Stimulated activated CD4-positive, alpha-beta T cell treated with anti-CD3 and anti-CD28 coated beads, Interleukin-12 subunit alpha, Interleukin-12 subunit beta, amount 100 ng/mL, for 4 hours (primary cell): ENCODE measurements at places on chromosomes 1 and 21.

- DNase-seq: no peak
Observed at GRCh38 chr1:16293538-16293937, 56.6 kb upstream of the CPLANE2 start.

- no peak for DNase-seq
Observed at GRCh38 chr1:164511001-164511705, 47.8 kb upstream of the PBX1 start.

DNA sequence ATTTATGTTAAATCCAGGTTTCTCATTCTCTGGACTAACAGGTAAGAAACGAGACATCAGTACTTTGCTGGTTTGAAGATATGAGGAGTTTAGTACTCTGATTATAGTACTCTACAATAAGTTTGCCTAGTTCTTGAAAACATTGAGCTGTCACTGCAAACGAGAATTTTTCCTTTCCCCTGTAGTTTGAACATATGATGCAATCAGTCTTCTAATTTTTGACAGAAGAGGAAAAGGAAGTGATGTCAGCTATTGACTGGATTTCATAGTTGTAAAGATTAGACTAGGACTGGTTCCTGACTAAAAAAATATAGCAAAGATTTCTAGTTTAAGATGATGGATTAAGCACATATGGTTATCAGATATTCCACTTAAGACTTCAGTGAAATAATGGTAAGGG, 461.9 kb downstream of the LRRIQ3 start:
- no peak for DNase-seq

GRCh38 chr21:39874206-39874605, 7.0 kb downstream of the PCP4 start:
- DNase-seq: no peak

DNA sequence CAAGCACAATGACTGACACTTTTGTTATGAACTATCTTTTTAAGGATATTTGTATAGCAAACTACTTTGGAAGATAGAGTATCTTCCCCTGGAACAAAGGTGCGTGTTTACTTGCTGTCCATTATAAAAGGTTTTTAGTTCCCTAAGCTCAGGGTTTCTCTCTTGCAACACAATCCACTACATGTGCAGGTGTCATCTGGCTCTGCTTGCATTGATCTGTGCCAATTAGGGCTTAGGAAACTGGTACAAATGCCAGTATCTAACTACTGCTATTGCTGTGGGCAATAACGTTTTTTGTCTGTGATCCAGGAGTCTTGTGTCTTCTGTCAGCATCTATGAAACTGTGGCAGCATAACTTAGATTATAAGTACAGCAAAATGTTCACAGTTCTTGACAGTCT, 68.3 kb upstream of the ABCD3 start:
- no peak for DNase-seq

- peak; percentile 37 for DNase-seq
Observed at GRCh38 chr1:41641475-41641814, 157.0 kb upstream of the EDN2 start.

DNA sequence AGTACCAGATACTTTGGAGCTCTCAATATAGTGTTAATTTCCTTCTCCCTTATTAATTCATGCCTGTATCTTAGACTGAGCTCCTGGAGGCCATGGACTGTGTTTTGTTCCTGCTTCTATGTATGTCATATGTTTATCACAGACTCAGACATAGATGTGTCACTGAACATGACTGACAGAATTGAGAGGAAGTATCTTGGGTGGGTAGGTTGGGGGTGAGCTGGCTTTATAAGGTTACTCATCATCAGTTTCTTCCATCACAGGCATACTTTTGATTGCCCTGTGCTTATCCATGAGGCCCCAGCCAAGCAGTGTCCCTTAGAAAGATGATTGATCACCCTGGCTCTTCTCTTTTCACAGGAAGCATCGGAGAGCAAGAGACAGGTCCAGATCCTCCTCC, 5.6 kb upstream of the SH3D21 start:
- DNase-seq: no peak

DNA sequence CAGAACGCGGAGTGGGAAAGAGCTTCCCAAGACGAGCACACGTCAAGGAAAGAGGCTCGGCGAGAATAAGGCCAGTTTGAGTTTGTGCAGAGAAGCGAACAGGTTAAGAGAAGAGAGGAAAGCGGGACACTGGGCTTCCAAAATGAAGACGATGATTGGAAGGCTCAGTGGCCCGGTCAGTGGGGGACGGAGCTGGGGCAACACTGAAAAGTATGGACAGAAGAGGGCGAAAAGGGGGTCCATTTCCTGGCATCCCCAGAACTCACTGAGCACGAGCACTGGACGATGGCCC, 258 bp downstream of the CCT3 start:
- no peak for DNase-seq

DNA sequence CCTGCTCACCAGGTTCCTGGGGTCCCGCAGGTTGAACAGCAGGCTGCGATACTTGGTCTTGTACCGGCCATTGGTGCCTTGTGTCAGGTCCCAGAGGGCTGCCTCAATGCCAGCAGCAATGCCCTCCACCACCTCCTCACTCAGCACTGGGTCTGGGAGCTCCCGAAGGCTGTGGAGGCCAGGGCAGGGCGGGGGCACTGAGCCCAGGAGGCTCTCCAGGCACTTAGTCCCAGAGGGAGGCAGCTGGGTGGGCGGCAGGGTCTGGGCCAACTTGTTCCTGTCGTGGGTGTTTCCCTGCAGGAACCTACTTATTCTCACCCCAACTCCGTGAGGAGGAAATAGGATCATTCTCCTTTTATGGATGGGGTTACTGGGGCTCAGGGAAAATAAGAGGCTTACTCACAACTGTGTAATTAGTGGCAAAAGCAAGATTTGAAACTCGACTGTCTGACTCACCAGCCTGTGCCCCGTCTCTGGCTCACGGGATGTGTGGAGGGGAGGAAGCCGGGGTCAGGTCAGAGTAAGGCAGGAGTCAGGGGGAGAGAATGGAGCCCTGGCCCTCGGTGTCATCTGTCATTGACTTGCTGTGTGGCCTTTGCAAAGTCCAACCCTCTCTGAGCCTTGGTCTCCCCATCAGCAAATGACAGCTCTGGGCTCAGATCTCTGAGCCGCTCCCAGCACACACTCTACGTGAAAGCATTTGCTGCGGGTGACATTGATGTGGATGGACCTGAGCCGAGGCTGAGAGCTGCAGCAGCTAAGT, 17.2 kb downstream of the SPOCD1 start:
- no peak for DNase-seq

GRCh38 chr1:64107118-64107519, 96.3 kb upstream of the UBE2U start:
- DNase-seq: no peak

- no peak for DNase-seq
Observed at GRCh38 chr1:37002898-37003297, 31.4 kb downstream of the GRIK3 start.

GRCh38 chr1:19432943-19433718, 52.2 kb downstream of the CAPZB start:
- no peak for DNase-seq

- peak; percentile 0 for DNase-seq
Observed at GRCh38 chr1:233790662-233791371, 113.7 kb upstream of the SLC35F3 start.

DNA sequence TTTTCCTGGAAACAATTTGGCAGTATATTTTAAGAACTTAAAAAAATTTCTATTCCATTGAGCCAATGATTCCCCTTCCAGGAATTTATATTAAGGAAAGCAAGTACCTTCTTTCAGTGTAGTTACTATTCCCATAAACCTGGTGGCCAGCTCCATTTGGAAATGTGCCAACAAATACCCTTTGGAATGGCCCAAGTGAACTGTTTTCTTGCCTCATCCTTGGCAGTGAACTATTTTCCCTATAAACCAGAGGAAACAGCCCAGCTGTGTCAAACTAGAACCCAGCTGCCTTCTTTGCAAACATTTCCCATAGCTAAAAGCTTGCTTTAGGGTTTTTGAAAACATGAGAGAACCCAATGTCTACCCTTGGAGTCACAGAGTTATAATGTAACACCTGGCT, 496.9 kb downstream of the NEGR1 start:
- DNase-seq: no peak

DNA sequence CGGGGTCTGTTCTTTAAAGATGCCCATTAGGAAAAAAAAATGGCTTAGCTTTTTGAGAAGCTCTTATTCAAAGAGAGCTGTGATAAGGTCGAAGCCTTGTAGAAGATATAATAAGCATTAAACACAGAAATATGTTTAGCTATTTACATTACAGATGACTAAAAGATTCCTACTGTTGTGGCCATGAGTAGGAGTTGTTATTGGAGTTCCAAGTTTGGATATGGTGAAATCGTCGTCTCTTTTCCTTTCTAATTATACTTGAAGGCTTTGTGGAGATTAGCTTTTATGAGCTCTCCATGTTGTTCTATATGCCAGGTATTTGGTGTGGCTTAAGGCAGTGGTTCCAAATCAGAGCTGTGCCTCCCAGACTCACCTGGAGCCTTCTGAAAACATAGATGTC, 79.9 kb upstream of the LAMC2 start:
- DNase-seq: no peak

DNA sequence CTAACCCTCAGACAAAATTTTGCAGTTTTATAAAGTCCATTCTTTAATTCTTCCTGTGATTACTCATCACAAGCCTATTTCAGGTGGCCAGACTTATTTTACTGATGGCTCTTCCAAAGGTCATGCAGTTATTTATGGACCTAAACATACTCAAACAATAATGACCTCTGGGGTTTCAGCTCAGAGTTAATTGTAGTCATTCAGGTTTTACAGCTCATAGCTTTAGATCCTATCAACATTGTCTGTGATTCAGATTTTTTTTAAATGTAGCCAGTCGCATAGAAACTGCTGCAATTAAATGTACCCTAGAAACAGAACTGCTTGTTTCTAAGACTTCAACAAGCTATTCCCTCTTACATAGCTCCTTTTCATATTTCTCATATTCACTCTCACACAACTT, 270.8 kb downstream of the COL11A1 start:
- DNase-seq: no peak
